IMR-90 (cell line): ENCODE measurements at places on chromosomes 12 and 14. TPM values are rescaled to one million over a fixed set of nuclear protein-coding genes. Genes with fewer than 3 reads are reported as not detected.

MLF2 gene
- total RNA-seq = 236 and 244 TPM in 2 replicates

C1R gene
- total RNA-seq = 19.4 and 38.4 TPM in 2 replicates

GRCh38 chr14:79967453-79967852 is 243.9 kb downstream of the DIO2 start:
- peak; percentile 54 for DNase-seq
- H3K36me3 ChIP-seq = no peaks in the 10 kb centered on the region
- H3K4me3 ChIP-seq = no peak overlapping the region
- peak overlapping the region; percentile 59 for H3K27ac ChIP-seq

DNA sequence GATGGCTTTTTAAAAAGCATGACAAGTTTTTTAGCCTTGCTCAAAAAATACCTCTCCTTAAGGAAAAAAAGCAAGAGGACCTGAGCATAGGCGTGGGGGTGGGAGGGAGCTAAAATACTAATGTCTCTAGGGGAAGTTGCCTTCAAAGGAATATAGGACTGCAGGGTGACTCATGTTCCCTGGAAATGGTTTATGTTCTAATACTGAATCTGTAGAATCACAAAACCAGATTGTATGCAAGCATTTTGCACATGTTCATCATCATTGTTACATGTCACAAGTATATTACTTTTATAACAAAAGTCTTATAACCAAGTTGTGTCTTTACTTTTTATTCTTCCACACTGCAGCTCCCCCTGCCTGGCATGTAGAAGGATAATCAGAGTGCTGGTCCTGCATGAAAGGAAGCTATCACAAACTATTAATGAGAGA is 36.6 kb downstream of the GPR135 start:
- peak; percentile 83 for DNase-seq
- H3K36me3 ChIP-seq = no peaks in the 10 kb centered on the region
- no peak overlapping the region for H3K27ac ChIP-seq
- H3K27me3 ChIP-seq = no peaks in the 10 kb centered on the region
- H3K4me3 ChIP-seq = no peak overlapping the region

DNA sequence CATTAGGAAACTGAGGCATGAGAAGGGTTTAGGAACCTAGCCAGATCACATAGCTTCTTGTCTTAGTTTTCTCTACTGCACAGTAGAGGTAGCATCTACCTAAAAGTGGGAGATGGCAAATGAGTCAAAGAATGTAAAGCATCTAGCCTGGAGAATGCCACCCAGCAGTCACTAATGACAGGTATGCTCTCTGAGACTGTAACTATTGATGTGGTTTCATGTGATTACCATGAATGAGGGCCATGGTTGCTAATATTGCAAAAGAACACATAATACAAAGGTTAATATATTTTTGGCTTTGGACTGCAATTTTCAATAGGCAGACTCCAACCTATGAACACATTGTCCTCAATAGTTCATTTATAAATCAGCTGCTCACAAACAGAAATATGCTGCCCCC is 389.9 kb downstream of the GRIN2B start:
- no peaks in the 10 kb centered on the region for H3K4me1 ChIP-seq
- no peak overlapping the region for H3K4me3 ChIP-seq
- H3K36me3 ChIP-seq = no peaks in the 10 kb centered on the region
- no peaks in the 10 kb centered on the region for H3K27me3 ChIP-seq
- H3K27ac ChIP-seq = no peak overlapping the region

GRCh38 chr14:73237786-73238423 is 599 bp downstream of the PAPLN start:
- H3K4me1 ChIP-seq = peaks cover 22% of the 10 kb centered on the region
- no peak overlapping the region; the same call in 1 of the 2 replicates for H3K27ac ChIP-seq
- H3K4me3 ChIP-seq = no peak overlapping the region
- no peak for DNase-seq

GRCh38 chr14:96062010-96062409 is 22.8 kb downstream of the C14orf132 start:
- H3K36me3 ChIP-seq = peaks cover 18% of the 10 kb centered on the region; the same call in 1 of the 2 replicates
- H3K4me3 ChIP-seq = no peak overlapping the region
- no peak overlapping the region for H3K27ac ChIP-seq
- H3K4me1 ChIP-seq = no peaks in the 10 kb centered on the region

DNA sequence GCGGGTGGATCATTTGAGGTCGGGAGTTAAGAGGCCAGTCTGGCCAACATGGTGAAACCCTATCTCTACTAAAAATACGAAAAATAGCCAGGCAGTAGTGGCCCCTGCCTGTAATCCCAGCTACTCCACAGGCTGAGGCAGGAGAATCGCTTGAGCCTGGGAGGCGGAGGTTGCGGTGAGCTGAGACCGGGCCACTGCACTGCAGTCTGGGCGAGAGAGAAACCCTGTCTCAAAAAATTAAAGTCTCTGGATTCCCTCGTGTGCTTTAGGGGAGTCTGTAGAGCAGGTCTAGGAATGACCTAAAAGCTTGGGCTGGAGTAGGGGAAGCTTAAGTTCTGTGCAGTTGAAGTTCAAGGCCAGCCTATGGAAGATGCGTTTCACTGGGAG is 697 bp upstream of the TULP3 start:
- H3K27ac ChIP-seq = peak overlapping the region; percentile 72
- H3K4me3 ChIP-seq = peak overlapping the region; percentile 53
- H3K36me3 ChIP-seq = peaks cover 7% of the 10 kb centered on the region
- no peak for DNase-seq
- H3K27me3 ChIP-seq = no peaks in the 10 kb centered on the region

GRCh38 chr14:45868863-45869262 is 615.9 kb upstream of the MIS18BP1 start:
- no peaks in the 10 kb centered on the region for H3K27me3 ChIP-seq
- H3K36me3 ChIP-seq = no peaks in the 10 kb centered on the region
- no peaks in the 10 kb centered on the region for H3K4me1 ChIP-seq
- no peak for DNase-seq

DNA sequence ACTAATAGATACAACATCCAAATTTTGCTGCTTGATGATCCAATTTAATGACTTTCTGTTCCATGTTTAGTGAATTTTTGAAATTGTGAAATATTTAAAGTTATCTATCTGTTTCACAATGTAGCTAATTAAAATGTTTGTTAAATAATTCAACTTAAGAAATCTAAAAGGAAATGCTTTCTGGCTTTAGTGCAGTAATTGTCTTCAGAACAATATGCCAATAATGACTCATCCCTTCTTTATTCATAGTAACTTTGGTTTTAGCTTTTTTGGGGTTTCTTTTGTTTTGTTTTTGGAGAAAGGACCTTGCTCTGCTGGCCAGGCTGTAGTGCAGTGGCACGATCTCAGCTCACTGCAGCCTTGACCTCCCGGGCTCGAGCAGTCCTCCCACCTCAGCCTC is 479.2 kb upstream of the RGS6 start:
- H3K27me3 ChIP-seq = no peaks in the 10 kb centered on the region
- H3K4me3 ChIP-seq = no peak overlapping the region
- no peak for DNase-seq
- H3K4me1 ChIP-seq = peaks cover 2% of the 10 kb centered on the region; the same call in 1 of the 2 replicates
- no peaks in the 10 kb centered on the region for H3K36me3 ChIP-seq

GPR65 gene
- total RNA-seq = 0.18 and 0.28 TPM in 2 replicates

TAS2R20 gene
- total RNA-seq = 3.4 and 3.9 TPM in 2 replicates

BDKRB1 gene
- 51.4 and 56.5 TPM in 2 replicates for total RNA-seq

LTBR gene
- 19.7 and 24.7 TPM in 2 replicates for total RNA-seq
